Stimulated activated CD4-positive, alpha-beta T cell treated with anti-CD3 and anti-CD28 coated beads, Interleukin-4, amount 100 ng/mL, for 4 hours (primary cell): ENCODE measurements at places on chromosomes 16 and 17.

DNA sequence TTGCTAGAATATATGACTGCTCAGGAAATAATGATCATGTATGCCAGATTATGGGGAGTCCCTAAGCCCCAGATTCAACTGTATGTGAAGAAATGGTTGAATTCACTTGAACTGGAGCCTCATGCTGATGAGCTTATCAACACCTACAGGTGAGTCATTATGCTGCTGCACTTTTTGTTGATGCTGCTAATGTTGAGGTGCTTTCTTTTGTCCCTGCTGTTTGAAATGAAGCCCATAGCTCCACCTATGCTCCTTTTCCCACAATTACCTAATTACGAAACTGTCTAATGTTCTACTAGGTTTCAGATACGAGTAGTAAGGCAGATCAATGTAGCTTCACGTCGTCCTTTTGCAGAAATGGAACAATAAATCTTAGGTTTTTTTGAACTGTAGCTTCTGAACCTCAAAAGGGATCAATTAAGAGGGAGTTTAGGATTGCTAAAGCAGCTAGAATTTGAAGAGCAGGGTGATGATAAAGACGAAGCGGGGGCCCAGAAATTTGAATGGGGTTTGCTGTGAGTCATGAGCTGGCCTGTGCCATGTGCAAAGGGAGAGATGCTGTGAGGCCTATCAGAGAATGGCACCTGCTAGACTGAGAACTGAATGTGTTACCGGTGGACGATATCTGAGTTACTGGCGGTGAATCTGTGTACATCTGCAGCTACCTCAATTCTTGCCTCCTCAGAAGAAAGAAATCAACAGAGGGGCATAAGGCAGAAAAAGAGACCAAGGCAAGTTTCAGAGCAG is 6.1 kb upstream of the UQCRC2 start:
- no peak for DNase-seq

- DNase-seq = no peak
Observed at GRCh38 chr17:81049372-81049911, 14.5 kb downstream of the BAIAP2 start.

GRCh38 chr17:33080091-33080490 is 88.4 kb downstream of the SPACA3 start:
- no peak for DNase-seq

DNA sequence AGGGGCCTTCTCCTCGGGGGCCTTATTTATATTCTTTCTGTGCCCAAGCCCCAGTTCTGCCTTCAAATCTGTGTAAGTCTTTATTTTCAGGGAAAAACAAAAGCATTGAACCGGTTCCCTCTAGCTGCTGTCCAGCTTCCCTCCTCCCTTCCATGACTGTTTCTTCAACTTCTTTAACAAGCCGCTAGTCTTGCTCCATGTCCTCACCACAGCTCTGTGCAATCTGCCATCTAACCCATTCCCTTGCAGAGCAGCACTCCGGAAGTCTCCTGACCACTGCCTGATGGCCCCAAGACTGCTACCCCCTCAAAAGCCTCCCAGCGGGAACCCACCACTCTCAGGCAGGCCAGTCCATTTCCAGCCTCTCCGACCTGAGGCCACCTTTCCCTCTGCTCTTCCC is 16.9 kb downstream of the EMC8 start:
- DNase-seq = no peak

DNA sequence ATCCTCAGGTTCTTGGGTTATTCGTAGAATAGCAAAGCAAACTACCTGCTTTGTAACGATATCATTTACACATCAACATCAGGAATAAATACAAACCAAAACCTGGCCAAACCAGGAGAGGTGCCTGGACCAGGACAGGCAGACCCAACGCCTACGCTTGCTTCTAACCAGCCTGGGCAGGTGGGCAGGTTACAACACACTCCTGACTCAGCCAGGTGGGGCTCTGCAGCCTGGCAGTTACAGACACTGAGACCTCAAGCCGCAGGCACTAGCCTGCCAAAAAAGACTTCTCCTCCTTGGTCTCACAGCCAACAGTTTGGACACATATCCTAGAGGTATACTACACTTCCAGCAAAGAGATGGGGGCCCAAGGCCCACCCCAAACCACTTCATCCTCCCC is 14.0 kb downstream of the ANKRD11 start:
- DNase-seq = no peak

DNA sequence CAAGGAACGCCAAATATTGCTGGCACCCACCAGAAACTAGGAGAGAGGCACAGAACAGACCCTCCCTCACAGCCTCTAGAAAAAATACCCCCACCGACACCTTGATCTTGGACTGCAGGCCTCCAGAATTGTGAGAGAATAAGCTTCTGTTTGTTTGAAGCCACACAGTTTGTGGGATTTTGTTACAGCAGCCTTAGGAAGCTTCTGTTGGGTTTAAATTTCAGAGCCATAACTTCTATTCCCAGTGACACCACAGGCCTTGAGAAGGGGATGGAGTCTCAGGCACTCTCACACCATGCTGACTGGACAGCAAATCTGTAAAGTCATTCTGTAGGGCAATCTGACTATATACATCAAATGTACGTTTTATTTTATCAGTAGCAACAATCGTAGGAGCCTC is 38.6 kb downstream of the RNF112 start:
- no peak for DNase-seq

GRCh38 chr17:39600997-39601597 is 6.6 kb downstream of the NEUROD2 start:
- no peak for DNase-seq

DNA sequence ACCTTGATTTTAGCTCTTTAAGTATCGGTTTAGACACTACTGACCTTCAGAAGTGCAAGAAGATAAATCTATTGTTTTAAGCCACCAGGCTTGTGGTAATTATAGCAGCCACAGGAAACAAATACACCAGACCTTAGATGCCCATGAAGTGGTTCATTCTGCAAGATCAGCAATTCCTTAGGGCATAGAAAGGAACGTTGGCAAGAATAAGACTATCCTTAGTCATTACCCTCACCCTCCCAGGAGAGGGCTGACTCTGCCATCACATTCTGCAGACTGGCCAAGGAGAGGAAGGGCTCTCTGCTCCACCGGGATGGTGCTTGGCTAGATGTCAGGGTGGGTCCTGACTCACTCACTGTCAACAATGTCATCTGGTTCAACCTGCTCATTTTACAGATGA is 14.1 kb upstream of the NDEL1 start:
- no peak for DNase-seq

DNA sequence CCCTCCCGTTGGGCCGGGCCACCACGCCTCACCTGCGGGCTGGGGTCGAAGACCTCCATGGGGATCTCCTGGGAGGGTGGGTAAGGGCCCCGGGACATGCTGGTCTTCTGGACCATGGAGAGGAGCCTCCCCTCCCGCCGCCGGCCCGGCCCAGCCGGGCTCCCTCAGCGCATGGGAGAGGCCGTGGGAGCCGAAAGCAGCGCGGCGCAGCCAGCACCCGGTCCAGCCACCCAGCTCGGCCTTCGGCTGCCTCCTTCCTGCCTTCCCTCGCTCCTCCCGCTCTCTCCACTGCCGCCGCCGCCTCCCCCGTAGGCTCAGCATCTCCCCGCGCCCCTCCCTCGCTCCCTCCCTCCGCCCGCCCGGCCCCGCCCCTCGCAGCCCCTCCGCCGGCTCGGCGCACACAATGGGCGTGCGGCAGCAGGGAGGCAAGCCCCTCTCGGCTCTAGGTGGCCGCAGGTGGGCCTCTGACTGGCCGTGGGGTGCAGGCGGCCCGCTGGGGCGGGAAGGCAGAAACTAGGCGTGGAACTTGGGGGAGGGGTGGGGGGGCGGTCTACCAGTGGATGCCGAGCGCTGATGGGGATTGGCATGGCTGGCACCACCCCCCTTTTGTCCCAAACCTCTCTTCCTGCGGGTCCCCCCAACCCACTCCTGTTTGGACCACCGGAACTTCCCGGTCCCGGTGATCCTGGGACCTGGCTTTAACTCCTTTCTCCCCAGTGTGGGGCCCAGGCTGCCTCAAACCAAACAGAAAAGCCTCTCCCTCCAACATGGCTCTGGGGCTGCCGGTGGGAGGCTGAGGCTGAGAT is at the start of gene CACNB1:
Gene CACNB1 (minus strand): TSS at position 290 of the 806 bp plus-strand sequence. CDS start 174 bp downstream, at position 116.
- peak; percentile 63 for DNase-seq

- no peak for DNase-seq
Observed at GRCh38 chr16:56479469-56479868, 28.1 kb downstream of the OGFOD1 start.

GRCh38 chr16:84599521-84600202 is 18.2 kb downstream of the COTL1 start:
- DNase-seq = peak; percentile 64

GRCh38 chr17:40352237-40352778 is 12.2 kb downstream of the GJD3 start:
- no peak for DNase-seq

DNA sequence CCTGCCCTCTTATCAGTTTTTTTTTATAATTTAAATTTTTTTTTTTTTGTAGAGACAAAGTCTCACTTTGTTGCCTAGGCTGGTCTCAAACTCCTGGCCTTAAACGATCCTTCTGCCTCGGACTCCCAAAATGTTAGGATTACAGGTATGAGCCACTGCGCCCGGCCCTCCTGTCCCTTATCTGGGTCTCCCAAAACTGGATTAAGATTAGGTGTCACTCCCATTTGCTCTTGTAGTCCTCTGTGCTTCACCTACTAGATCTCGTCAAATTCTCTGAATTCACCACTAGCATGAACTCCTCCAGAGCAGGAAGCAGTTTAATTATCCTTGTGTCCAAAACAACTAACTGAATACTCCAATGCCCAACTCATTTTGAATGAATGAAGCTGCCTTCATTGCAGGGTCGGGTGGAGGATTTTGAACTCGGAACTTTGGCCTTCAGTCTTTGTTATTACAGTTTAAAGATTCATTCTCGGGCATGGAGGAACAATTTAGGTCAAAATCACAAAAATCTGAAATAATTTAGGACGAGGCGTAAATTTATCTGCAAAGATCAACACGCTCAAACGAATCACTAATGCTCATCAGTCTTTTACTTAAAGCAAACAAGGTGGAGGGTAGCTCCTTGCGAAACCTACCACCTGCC is 802 bp upstream of the ATXN2L start:
- DNase-seq = no peak

GRCh38 chr17:51610155-51610554 is 349.8 kb downstream of the UTP18 start:
- no peak for DNase-seq

- no peak for DNase-seq
Observed at GRCh38 chr17:80232438-80232837, 12.2 kb downstream of the SLC26A11 start.

DNA sequence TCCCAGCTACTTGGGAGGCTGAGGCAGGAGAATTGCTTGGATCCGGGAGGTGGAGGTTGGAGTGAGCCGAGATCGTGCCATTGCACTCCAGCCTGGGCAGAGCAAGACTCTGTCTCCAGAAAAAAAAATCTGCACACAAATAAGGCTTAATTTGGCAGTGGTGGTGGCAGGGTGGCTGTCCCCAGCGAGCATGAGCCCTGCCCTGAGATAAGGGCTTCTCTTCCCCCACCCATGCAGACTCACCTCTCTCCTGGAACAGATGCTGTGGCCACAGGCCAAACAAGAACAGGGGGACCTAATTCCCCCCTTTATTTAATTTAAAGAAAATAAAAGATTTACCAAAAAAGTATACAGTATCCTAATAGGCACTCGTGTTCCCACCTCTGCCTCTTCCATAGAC is 157.2 kb downstream of the RAB11FIP4 start:
- DNase-seq = no peak

GRCh38 chr17:68468334-68468733 is 11.0 kb upstream of the WIPI1 start:
- no peak for DNase-seq

DNA sequence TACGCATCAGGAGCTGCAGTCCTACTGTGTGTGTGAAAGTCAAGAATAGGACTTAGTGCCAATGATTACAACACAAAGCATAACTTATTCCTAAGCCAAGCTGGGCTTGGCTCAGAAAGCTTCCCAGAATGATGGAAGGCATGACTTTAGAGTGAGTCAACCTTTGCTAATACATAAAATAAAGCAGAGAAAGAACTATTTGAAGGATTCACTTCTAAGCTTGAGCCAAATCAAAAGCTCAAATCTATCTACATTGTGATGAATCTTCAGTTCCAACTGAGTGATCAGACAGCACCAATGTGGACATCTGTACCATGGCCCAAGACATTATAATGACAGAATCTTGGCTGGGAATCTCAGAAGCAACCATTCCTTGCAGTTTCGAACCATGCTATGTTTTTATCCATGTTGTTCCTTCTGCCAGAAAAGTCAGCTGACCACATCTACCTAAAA is 41.4 kb downstream of the SMG6 start:
- DNase-seq = no peak

DNA sequence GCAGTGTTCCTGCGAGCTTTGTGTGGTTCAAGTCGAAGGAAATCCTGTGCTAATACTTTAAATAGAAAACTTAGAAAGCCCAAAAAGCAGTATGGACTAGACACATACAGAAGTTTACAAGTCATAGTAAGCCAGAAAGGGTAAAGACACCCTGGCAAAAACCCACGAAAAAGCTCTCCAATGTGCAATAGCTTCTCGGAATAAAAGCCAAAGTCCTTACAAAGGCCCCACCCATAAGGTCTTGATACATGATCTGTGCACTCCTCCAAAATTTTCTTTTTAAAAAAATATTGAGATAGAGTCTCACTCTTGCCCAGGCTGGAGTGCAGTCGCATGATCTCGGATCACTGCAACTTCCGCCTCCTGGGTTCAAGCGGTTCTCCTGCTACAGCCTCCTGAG is 10.3 kb downstream of the C16orf86 start:
- no peak for DNase-seq

- DNase-seq = no peak
Observed at GRCh38 chr16:50114357-50115129, 38.6 kb upstream of the TENT4B start.

- peak; percentile 71 for DNase-seq
Observed at GRCh38 chr17:38701504-38702165, 3.4 kb upstream of the MLLT6 start.

DNA sequence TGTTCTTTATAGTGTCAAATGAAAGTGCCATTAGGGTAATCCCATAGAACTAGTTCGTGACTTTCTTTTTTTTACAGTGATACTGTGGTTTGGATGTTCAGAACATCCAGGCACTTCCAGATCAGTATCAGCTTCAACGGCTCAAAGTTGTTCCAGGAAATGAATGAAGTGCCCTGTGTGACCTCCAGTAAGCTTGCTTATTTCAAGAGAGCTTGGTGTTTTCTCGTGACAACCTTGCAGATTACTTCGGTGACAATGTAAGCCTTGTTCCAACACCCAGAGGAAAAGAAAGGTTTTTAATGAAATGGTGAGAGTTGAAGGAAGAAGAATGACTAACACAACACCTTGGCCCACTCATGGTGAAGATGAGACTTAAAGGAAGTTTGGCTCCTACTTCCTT is 16.0 kb upstream of the KCNJ16 start:
- DNase-seq = no peak

DNA sequence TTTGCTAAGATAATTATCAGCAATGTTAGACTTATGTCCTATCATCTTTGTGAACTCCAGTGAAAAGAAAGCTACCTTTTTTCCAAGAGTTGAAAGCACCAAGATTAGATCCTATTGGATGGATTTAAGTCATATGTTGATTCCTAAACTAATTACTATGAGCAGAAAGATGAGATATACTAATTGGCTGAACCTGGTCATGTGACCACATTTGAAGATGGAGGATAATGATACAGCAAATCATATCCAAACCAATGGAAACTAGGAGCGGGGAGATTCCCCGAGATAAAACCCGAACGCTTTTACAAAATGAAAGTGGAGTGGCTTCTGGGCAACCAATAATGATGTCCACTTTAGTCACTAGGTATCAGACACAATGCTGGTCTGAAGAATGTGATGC is 1060.2 kb upstream of the EEF2KMT start:
- DNase-seq = no peak

GRCh38 chr16:87550495-87550961 is 51.8 kb upstream of the JPH3 start:
- DNase-seq = peak; percentile 61

GRCh38 chr16:74034862-74035261 is 261.8 kb upstream of the PSMD7 start:
- DNase-seq = no peak
